Endothelial cell of umbilical vein (primary cell): ENCODE measurements at places on chromosomes 3 and 15. TPM values are rescaled to one million over a fixed set of nuclear protein-coding genes. Genes with fewer than 3 reads are reported as not detected.
A peak's percentile ranks its signal among the peaks of the same experiment; 100 is the strongest.

GRCh38 chr3:194465920-194466570 lies 20.8 kb downstream of the ATP13A3 start:
- peak; percentile 35 for DNase-seq
- H3K4me1 ChIP-seq: peaks cover 8% of the 10 kb centered on the region
- H3K4me3 ChIP-seq: no peak overlapping the region
- no peak overlapping the region for H3K27ac ChIP-seq
- H3K36me3 ChIP-seq: no peaks in the 10 kb centered on the region

GRCh38 chr3:188948997-188949389 lies 222.8 kb upstream of the TPRG1 start:
- no peak overlapping the region for H3K4me3 ChIP-seq
- no peaks in the 10 kb centered on the region for H3K27me3 ChIP-seq
- DNase-seq: no peak

GRCh38 chr3:46378426-46378942 lies 7.7 kb downstream of the CCR5 start:
- no peak overlapping the region for H3K4me3 ChIP-seq
- H3K4me1 ChIP-seq: no peaks in the 10 kb centered on the region
- H3K27ac ChIP-seq: no peak overlapping the region
- H3K36me3 ChIP-seq: no peaks in the 10 kb centered on the region

AMIGO3 gene
- total RNA-seq: 0.21 TPM in 1 of 2 replicates, not detected in the other

DUOXA1 gene
- total RNA-seq: not detected in 2 replicates

FGF12 gene
- 1.1 and 2.5 TPM in 2 replicates for total RNA-seq

DNA sequence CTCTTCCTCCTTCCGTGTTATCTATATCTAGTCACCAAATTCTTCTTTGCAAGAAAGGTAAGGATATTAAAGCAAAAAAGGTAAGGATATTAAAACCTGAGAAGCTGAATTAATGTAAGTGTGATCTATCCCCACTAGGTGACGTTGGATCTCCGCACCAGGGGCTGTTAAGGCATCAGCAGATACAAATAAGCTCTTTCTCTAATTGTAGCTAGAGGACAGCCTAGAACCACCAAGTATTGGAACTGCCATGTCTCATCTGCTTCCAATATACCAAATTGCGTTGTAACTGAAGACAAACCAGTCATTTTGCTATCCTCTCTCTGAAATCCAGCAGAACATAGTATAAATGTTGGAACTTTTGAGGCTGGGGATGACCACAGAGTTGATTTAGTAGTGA lies 471.2 kb upstream of the TGFBR2 start:
- H3K36me3 ChIP-seq: no peaks in the 10 kb centered on the region
- H3K27me3 ChIP-seq: no peaks in the 10 kb centered on the region
- H3K4me1 ChIP-seq: no peaks in the 10 kb centered on the region
- no peak overlapping the region for H3K27ac ChIP-seq

DNA sequence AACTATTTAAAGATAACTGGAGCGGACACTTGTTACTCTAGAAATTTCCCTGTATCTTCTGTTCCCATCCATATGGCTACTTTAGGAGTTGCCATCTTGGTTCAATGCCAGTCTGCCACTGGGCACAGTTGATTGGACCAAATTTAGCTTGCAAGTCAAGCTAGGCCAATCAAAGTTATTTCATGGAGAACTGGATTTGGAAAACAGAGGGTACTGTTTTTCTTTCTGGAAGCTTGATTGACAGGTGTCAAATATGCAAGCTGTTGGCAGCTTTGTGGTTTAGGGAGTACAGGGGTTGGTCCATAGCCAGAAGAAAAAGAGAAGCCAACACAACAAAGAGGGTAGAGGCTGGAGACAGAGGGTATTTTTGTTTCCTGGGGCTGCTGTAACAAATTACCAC lies 33.4 kb upstream of the KLHL25 start:
- no peaks in the 10 kb centered on the region for H3K36me3 ChIP-seq
- no peak for DNase-seq
- no peak overlapping the region for H3K27ac ChIP-seq

- H3K4me1 ChIP-seq: peaks cover 12% of the 10 kb centered on the region
- peak overlapping the region; percentile 57 for H3K27ac ChIP-seq
- no peaks in the 10 kb centered on the region for H3K27me3 ChIP-seq
- H3K4me3 ChIP-seq: no peak overlapping the region
- H3K36me3 ChIP-seq: no peaks in the 10 kb centered on the region
- peak; percentile 96 for DNase-seq
These were observed 5.8 kb upstream of the TOPAZ1 start for GRCh38 chr3:44235604-44236484.

CCDC33 gene
- total RNA-seq: not detected in 2 replicates

- DNase-seq: no peak
- no peaks in the 10 kb centered on the region for H3K36me3 ChIP-seq
- no peaks in the 10 kb centered on the region for H3K27me3 ChIP-seq
These were observed 103.4 kb downstream of the LSAMP start for GRCh38 chr3:116341899-116342298.

XCR1 gene
- not detected in 2 replicates for total RNA-seq

- DNase-seq: no peak
- H3K27me3 ChIP-seq: no peaks in the 10 kb centered on the region
- no peaks in the 10 kb centered on the region for H3K4me1 ChIP-seq
- H3K36me3 ChIP-seq: no peaks in the 10 kb centered on the region
These were observed 412.7 kb downstream of the OCA2 start for GRCh38 chr15:27686369-27686768.

GRCh38 chr3:133843634-133844033 lies 38.0 kb downstream of the SRPRB start:
- peaks cover 2% of the 10 kb centered on the region for H3K27me3 ChIP-seq
- no peak overlapping the region for H3K27ac ChIP-seq
- H3K4me1 ChIP-seq: no peaks in the 10 kb centered on the region
- H3K4me3 ChIP-seq: no peak overlapping the region
- no peaks in the 10 kb centered on the region for H3K36me3 ChIP-seq
- no peak for DNase-seq

GRCh38 chr3:132029182-132029902 lies 5.5 kb downstream of the CPNE4 start:
- H3K4me3 ChIP-seq: no peak overlapping the region
- peaks cover 20% of the 10 kb centered on the region for H3K27me3 ChIP-seq
- no peaks in the 10 kb centered on the region for H3K36me3 ChIP-seq
- DNase-seq: peak; percentile 73
- no peak overlapping the region for H3K27ac ChIP-seq

- H3K36me3 ChIP-seq: no peaks in the 10 kb centered on the region
- no peak for DNase-seq
- no peak overlapping the region for H3K27ac ChIP-seq
- H3K27me3 ChIP-seq: peaks cover 19% of the 10 kb centered on the region
- no peak overlapping the region for H3K4me3 ChIP-seq
These were observed 13.0 kb upstream of the PIGZ start for GRCh38 chr3:196981657-196982056.

DNA sequence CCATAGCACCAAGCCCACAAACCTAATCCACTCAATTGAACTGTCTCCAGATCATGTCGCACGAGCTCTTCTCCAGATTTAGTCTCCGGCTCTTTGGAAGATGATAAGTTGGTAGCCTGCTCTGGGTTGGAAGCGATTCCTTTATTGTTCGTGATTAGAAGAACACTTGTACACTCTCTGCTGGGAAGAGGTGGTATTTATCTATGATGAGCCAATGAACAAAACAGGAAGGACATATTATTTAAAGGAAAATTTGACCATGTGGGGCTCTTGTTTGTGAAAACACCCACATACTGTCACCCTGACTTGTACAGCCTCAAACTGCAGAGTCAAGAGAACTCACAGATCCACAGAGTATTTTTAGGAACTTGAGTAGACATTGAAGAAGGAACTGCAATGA lies 54.4 kb downstream of the MYZAP start:
- no peaks in the 10 kb centered on the region for H3K27me3 ChIP-seq
- peaks cover 11% of the 10 kb centered on the region for H3K4me1 ChIP-seq
- no peak for DNase-seq
- peaks cover 14% of the 10 kb centered on the region for H3K36me3 ChIP-seq

DNA sequence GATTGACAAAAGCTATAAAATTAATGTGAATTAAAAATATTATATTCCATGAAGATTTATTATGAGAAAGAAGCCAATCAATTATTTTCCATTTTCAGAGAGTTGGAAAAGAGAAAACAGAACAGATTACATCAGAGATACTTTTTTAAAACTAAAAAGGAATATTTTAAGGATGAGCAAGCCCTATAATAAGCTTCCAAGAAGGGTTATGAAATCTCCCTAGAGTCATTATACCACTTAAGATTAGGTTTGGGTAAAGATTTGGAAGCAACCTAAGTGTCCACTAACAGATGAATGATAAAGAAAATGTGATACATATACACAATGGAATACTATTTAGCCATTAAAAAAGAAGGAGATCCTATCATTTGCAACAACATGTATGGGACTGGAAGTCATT lies 51.6 kb upstream of the FSIP1 start:
- H3K27ac ChIP-seq: no peak overlapping the region
- no peaks in the 10 kb centered on the region for H3K27me3 ChIP-seq
- DNase-seq: no peak
- peaks cover 5% of the 10 kb centered on the region for H3K4me1 ChIP-seq
- no peaks in the 10 kb centered on the region for H3K36me3 ChIP-seq

DNA sequence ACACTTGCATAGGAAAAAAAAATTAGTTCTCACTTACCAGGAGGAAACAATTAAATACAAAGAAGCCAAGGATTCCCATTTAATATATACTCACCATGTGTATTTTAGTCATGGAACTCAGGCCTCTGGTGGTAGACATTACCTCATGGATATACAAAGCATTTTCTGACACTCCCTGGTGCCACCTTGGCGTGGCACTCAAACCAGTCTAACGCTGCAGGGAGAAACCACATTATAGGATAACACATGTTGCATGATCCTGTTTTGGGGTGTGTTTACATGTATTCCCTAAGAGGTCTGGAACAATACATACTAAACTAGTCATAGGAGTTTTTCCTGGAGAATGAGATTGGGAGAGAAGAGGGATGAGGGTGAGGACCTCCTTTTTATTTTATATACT lies 5.9 kb upstream of the RTF1 start:
- DNase-seq: no peak
- no peak overlapping the region for H3K4me3 ChIP-seq
- no peaks in the 10 kb centered on the region for H3K36me3 ChIP-seq
- no peak overlapping the region for H3K27ac ChIP-seq
- H3K27me3 ChIP-seq: no peaks in the 10 kb centered on the region
- no peaks in the 10 kb centered on the region for H3K4me1 ChIP-seq

- peaks cover 22% of the 10 kb centered on the region for H3K4me1 ChIP-seq
- H3K4me3 ChIP-seq: peak within 1 kb of the TSS; percentile 63
- no peaks in the 10 kb centered on the region for H3K36me3 ChIP-seq
- DNase-seq: peak; percentile 63
- no peaks in the 10 kb centered on the region for H3K27me3 ChIP-seq
- H3K27ac ChIP-seq: peak within 1 kb of the TSS; percentile 55
These were observed at the start of gene ABHD14A for GRCh38 chr3:51974963-51975851. Gene ABHD14A (plus strand): TSS chr3:51975064. CDS start chr3:51975136, 72 bp downstream.

LOXL1 gene
- total RNA-seq: 5.2 and 9.2 TPM in 2 replicates

DNA sequence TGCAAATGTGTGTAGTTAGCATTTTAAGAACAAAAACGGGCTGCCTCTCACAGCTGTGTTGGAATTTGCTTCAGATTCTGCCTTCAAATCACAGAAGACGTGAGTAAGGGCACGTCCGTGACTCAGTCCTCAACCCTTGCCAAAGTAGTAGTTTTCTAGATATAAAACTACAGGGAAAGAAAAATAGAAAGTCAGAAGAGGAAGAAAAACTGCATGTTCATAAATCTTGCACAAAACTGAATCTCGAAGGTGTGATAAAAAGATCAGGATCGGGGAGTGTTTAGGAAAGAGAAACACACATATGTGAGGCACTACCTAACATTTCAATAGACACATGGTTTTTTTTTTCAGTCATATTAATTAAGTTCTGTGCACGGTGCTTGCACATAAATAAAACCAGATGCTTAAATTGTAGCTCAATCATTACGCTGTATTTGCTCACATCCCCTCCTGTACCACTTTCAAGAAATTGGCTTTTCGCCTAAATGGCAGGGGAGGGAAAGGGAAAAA lies 71.7 kb downstream of the P3H2 start:
- H3K36me3 ChIP-seq: no peaks in the 10 kb centered on the region
- DNase-seq: peak; percentile 46
- no peaks in the 10 kb centered on the region for H3K27me3 ChIP-seq
- no peak overlapping the region for H3K27ac ChIP-seq

- H3K4me3 ChIP-seq: no peak overlapping the region
- H3K27me3 ChIP-seq: peaks cover 3% of the 10 kb centered on the region
- no peaks in the 10 kb centered on the region for H3K4me1 ChIP-seq
- H3K36me3 ChIP-seq: no peaks in the 10 kb centered on the region
- H3K27ac ChIP-seq: no peak overlapping the region
- DNase-seq: no peak
These were observed 10.7 kb downstream of the MUC13 start for GRCh38 chr3:124923833-124924232.

GRCh38 chr3:182412066-182412465 lies 381.2 kb upstream of the ATP11B start:
- DNase-seq: no peak
- H3K27ac ChIP-seq: no peak overlapping the region
- H3K27me3 ChIP-seq: no peaks in the 10 kb centered on the region
- no peaks in the 10 kb centered on the region for H3K36me3 ChIP-seq
- no peaks in the 10 kb centered on the region for H3K4me1 ChIP-seq

DNA sequence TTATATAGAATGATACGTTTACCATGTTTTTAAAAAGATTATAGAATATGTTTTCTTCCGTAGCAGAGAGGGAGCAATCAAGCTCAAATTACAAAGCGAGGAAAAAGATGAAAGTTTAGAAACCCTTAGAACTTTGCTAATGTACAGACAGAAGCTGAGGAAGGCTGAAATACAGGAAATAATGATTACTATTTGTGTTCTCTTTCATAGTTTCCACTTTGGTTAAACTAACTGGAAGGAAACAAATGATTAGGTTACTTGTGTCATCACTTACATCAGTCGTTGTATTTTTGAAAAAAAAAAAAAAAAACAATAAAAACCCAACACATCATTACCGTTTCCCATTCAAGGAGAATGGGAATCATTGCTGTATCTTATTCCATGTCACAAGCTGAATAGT lies 337.8 kb upstream of the CBLB start:
- peak overlapping the region; percentile 32 for H3K27ac ChIP-seq
- no peaks in the 10 kb centered on the region for H3K36me3 ChIP-seq
- H3K27me3 ChIP-seq: no peaks in the 10 kb centered on the region
- H3K4me3 ChIP-seq: peak overlapping the region; percentile 35

SKOR1 gene
- 0.09 and 0.15 TPM in 2 replicates for total RNA-seq

RBP2 gene
- total RNA-seq: not detected in 2 replicates

SYNM gene
- total RNA-seq: 10.2 and 20.4 TPM in 2 replicates

DCBLD2 gene
- total RNA-seq: 62.6 and 77.3 TPM in 2 replicates

DNA sequence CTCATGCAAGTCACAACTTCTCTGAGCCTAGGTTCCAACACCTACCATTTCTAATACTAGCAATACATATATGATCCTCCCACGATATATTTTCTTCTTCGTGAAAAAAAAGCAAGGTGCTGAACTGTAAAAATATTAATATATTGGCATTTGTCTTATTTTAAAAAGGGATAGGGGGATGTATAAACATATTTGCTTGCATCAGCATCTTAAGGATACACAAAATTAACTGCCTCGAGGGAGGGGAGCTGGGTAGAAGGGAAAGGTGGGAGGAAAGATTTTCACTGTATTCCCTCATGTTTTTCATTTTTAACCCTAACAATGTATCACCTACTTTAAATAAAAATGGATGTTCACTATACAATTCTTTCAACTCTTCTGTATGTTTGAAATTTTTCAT lies 1.3 kb downstream of the HACD2 start:
- no peaks in the 10 kb centered on the region for H3K27me3 ChIP-seq
- H3K27ac ChIP-seq: no peak overlapping the region
- H3K4me1 ChIP-seq: peaks cover 7% of the 10 kb centered on the region

- no peaks in the 10 kb centered on the region for H3K4me1 ChIP-seq
- H3K36me3 ChIP-seq: no peaks in the 10 kb centered on the region
- H3K27ac ChIP-seq: no peak overlapping the region
- no peak for DNase-seq
These were observed 48.5 kb upstream of the LMCD1 start for GRCh38 chr3:8453153-8453552.
